ENCODE measurements at places on chromosomes 11 and 22. TPM values are rescaled to one million over a fixed set of nuclear protein-coding genes. Genes with fewer than 3 reads are reported as not detected.

The APLNR gene
- not detected for total RNA-seq

The MYEOV gene
- 13.6 TPM for total RNA-seq

The GRIK4 gene
- 0.12 TPM for total RNA-seq

The FAM111B gene
- 24.1 TPM for total RNA-seq

The RAG1 gene
- 0.18 TPM for total RNA-seq

The SMC1B gene
- not detected for total RNA-seq

The VPREB1 gene
- not detected for total RNA-seq

The OR8A1 gene
- not detected for total RNA-seq

GRCh38 chr11:129733384-129733783 lies 82.3 kb upstream of the TMEM45B start:
- no peak for DNase-seq

- no peak for DNase-seq
These were observed 77.5 kb upstream of the BID start for GRCh38 chr22:17851759-17852158.

DNA sequence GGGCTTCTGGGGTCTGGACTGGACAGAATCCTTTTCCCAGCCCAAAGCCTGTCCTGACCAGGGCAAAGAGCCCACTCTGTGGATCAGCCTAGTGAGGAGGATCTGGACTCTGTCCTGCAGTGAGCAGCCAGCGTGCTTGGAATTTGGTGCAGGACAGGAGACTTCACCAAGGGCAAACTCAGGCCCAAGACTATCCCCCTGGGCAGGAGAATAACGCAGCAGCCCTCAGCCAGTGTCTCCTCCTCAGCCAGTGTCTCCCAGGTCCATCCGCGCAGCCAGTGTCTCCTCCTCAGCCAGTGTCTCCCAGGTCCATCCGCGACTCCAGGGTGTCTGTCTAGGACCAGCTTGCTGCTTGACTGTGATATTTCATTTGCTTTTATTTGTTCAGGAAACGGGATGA lies 1334.0 kb downstream of the TBC1D22A start:
- DNase-seq, result no peak

- no peak for DNase-seq
These were observed 1.5 kb downstream of the ZC3H7B start for GRCh38 chr22:41302811-41303210.

- DNase-seq, result no peak
These were observed 167.6 kb upstream of the SYT13 start for GRCh38 chr11:45453721-45454120.

DNA sequence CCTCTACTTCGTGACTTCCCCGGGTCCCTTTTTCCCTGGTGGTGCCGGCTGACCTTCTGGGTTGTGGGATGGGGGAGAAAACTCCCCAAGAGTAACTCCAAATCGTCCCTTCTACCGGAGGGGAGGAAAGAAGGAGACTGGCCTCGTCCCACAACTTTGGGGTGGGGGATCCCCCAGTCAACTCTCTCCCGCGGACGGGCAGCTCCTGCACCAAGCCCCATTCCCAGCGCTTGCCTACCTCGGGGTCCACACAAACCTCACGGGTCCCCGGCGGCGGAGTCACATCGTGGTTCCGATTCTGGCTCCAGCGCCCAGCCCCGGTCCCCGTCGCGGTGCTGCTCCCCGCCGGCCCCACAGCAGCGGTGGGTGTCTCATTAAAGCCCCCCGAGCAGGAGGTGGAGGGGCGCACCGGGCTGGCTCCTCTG lies 317 bp downstream of the BDNF start:
- peak; percentile 23 for DNase-seq

GRCh38 chr11:64207256-64208085 lies 950 bp downstream of the FERMT3 start:
- peak; percentile 81 for DNase-seq

GRCh38 chr11:103534959-103535358 lies 425.7 kb downstream of the DYNC2H1 start:
- no peak for DNase-seq

- DNase-seq, result no peak
These were observed 32.7 kb downstream of the TBC1D22A start for GRCh38 chr22:46795140-46795539.

- peak; percentile 83 for DNase-seq
These were observed 20.6 kb downstream of the CLMP start for GRCh38 chr11:123174196-123175183.

GRCh38 chr11:19679952-19680828 lies 32.4 kb upstream of the NAV2 start:
- peak; percentile 98 for DNase-seq

GRCh38 chr11:72743321-72744221 lies 8.6 kb downstream of the ARAP1 start:
- no peak for DNase-seq

- DNase-seq, result no peak
These were observed 6.5 kb upstream of the PCF11 start for GRCh38 chr11:83150450-83150849.

GRCh38 chr11:114063149-114063828 lies 3.8 kb downstream of the ZBTB16 start:
- no peak for DNase-seq

GRCh38 chr11:18383388-18384156 lies 10.8 kb upstream of the LDHA start:
- DNase-seq, result peak; percentile 94

- peak; percentile 88 for DNase-seq
These were observed 277.7 kb downstream of the CADM1 start for GRCh38 chr11:115226556-115226955.

DNA sequence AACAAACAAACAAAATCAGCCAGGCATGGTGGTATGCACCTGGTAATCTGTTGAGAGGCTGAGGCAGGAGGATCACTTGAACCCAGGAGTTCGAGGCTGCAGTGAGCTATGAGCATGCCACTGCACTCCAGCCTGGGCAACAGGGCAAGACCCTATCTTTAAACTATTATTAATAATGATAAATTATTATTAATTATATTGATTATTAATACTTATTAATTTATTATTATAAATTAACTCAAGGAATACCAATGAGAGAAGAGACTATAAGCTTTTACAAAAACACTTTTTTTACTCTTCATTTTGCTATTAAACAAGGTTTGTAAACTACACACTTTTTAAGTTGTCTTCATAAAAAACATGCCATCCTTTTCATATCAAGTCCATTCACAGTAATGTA lies 97.7 kb upstream of the APOA1 start:
- no peak for DNase-seq

DNA sequence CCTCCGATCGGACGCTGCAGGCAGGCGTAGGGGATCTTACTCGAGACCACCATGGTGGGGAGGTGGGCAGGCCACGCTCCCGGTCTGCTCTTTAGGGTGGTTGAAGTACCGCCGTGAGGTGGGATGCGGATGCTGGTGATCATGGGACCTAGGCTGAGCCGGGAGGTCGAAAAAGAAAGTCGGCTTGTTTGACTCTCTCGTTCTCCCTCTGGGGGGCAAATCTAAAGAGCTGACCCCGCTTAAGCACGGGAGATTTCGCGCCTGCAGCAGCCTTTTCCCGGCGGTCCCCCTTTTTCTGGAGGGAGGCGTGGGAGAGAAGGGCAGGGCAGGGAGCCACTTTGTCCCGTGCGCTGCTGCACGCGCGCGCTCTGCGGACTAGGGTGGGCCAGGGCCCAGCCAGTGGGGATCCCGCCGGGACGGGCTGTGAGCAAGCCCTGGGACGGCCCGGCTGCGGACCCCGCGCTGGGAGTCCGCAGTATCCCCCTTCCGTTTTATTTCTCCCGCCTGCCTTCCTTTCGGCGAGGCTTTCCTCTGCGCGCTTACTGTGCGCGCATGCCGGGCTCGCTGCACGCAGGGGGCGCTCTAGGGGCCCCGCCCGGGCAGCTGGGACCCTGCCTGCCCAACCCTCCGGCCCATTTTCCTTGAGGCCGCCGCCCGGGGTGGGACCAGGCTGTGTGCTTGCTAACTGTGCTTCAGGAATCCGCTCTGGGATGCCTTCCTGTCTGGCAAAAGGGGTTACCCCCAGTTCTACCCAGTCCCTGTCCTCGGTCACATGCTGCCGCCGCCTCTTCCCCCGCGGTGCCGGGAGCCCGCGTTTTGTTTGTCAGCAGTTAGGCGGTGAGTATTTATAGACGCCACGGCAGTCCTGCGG lies 81.0 kb downstream of the PRR5L start:
- peak; percentile 71 for DNase-seq

DNA sequence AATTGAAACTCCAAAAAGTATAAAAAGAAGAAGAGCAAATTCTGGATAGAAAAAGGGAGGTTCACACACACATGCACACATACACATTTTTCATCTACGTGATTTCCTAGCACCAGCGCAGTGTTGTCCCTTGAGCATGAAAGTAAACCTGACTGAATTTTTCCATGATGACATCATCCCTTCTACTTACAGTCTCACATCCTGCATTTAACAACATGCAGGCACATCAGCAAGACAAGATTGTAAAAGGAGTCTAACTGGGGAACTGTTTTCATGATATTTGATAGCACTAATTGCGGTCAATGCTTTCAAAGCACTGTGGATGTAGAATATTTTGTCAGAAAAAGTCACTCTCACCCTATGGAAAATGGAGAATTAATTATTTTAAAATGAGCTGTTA lies 36.6 kb downstream of the GAS2 start:
- DNase-seq, result peak; percentile 86

GRCh38 chr22:21101877-21102638 lies 56.3 kb downstream of the LRRC74B start:
- DNase-seq, result no peak

DNA sequence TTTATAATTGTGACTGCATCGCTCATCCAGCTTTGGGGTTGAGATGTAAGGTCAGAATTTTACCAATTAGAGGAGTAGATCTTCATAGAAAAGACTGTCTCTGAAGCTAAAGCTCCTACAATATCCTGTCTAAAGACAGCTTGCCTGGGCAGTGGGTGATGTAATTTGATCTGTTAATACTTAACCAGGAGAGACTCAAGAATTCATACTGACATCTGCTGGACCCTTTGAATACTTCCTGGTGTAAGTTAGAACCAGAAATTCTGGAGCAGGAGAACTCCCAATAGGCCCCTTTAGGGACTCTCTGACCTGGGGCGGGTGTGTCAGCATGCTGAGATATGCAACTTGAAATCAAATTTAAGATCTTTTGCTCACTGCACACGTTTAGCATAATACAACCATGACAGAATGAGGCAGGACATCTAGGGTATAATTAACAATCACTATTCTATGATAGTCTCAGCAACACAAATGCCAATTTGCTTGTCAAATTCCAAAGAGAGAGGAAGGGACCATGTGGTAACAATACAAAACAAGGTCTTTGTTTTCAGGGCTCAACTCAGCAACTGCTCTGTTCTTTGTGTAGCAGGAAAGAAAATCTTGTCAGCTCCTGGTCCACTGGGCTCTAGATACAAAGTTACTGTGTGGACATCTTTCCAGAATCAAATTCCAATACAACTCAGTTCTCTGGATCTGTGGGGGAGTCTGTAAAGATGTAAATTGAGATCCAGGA lies 143.9 kb downstream of the INSC start:
- DNase-seq, result peak; percentile 22

- DNase-seq, result no peak
These were observed 6.0 kb upstream of the NPTXR start for GRCh38 chr22:38849811-38850210.

GRCh38 chr22:22745225-22746060 lies 101.0 kb downstream of the GGTLC2 start:
- DNase-seq, result peak; percentile 39

DNA sequence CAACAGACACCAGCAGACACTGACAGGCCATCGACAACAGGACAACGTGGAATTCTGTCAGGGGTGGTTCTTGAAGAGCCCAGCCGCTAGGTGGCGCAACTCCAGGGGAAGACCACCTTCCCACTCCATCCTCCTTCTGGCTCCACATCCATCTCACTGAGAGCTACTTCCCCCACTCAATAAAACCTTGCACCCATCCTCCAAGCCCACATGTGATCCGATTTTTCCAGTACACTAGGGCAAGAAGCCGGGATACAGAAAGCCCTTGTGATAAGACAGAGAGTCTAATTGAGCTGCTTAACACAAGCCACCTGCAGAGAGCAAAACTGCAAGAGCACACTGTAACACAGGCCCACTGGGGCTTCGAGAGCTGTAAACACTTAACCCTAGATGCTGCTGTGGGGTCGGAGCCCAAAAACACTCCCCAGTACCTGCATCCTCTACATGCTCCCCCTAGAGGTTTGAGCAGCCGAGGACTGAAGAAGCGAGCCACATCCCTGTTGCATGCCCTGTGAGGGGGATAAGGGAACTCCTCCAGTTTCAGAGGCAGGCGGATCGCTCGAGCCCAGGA lies 11.5 kb upstream of the RAB39A start:
- DNase-seq, result peak; percentile 58

- no peak for DNase-seq
These were observed 384.3 kb downstream of the NTM start for GRCh38 chr11:131754671-131755070.

DNA sequence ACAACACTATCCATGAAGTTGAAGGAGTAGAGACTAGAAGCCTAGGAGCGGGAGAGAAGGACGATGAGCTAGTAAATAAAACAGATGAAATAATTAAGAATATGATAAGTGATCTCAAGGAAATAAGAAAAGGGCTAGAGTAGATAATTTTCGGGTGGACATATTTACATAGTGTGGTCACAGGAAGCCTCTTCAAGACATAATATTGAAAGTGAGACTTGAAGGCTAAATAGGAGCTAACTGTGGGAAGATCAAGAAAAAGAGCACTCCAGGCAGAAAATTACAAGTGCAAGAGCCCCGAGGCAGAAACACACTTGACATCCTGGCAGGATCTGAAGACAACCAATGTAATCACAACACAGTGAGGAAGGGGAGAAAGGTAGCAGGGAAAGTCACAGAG lies 11.9 kb upstream of the PPFIBP2 start:
- DNase-seq, result no peak

DNA sequence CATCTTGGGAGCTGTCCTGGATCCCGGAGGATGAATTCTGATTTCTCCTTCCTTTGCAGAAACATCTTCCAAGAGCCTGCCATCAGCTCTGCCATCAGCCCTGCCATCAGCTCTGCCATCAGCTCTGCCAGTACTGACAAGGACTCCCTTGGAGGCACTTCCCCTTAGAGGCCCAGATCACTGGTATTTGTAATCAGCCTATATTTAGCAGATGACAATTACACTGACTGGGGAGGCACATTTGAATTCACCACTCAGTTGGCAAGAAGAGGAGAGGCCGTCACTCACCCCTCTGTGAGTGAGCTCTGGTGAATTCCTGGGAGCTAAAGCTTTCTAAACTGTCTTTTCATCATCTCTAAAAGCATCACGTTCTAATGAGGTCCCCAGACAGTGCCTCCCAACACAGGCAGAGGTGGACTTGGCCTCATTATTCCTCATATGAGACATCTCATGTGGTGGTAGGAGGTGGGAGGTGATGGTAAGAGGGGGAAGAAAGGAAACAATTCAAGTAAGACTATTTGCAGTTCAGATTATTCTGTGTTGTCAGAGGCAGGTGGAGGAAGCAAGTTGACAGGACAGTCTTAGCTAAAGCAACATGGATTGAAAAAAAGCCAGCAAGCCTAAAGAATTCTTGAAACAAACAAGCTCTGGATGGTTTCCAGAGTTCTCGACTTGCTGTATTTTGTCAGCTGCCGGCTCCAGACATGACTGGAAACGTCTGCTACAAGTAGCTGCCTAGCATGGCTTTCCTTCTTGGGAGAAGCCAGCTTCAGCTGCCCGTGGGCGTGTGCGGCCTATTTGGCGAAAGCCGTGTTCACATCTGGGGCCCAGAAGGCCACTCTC lies 771.7 kb downstream of the TBC1D22A start:
- no peak for DNase-seq

- DNase-seq, result no peak
These were observed 415.4 kb downstream of the NTM start for GRCh38 chr11:131785801-131786200.

All from Daoy (cell line).